Suprapubic skin (tissue), 4 donors: ENCODE measurements at places on chromosomes 2 and 18.

DNA sequence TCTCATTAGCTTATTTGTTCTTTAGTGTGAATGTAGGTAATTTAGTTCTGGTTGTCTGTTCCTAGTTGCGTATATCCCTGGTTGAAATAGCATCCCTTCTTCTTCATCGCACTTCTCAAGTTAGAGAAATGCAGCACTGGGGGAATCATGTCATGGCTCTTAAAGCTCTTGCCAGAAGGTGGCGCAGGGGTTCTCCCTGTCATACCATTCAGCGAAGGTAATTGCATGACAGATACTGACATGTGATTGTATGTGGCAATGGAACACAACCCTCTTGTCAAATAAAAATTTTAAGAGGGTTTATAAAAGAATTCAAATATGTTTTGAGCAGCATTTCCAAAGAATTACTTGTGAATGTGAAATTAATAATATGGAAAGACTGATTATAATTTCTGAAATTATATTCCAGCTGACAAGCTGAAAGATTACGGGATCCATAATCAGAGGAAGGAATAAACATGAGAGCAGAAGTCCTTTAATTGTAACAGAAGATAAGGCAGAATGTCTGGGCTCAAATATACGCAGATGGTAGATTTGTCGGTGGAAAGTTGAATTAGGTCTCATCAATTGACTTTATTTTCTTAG is 411.7 kb downstream of the DSEL start:
- no peak for DNase-seq

- peak; percentile 74 for DNase-seq
Measured at GRCh38 chr2:86052676-86053075, 53.0 kb downstream of the POLR1A start.

DNA sequence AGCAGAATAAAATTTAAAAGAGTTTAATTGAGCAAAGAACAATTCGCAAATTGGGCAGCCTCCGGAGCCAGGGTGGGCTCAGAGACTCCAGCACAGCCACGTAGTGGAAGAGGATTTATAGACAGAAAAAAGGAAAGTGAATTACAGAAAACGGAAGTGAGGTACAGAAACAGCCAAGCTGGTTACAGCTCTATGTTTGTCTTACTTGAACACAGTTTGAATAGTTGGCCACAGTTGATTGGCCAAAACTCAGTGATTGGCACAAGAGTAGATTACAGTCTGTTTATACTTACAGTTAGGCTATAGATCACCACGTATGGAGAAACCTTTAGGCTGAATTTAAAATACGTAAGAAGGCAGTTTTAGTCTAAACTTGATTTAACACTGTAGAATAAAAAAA is 78.8 kb upstream of the NEDD4L start:
- no peak for DNase-seq

DNA sequence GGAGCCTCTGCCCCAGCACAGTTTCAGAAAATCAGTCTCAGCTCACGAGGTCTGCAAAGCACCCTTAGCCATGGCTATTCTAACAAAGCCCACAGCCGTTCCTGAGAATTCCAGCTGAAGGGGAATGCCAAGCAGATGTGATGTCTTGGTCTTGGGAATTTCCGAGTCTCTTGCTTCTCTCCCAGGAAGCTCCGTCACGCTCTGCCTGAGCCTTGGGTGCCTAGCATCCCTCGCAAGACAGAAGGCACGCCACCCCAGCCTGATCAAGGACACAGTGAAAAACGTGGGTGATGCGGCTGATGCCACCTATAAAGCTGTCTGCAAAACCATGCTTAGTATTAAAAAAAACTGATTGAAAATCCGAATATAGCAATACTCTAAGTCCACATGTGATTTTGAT is 254.6 kb downstream of the SH3BP4 start:
- no peak for DNase-seq

DNA sequence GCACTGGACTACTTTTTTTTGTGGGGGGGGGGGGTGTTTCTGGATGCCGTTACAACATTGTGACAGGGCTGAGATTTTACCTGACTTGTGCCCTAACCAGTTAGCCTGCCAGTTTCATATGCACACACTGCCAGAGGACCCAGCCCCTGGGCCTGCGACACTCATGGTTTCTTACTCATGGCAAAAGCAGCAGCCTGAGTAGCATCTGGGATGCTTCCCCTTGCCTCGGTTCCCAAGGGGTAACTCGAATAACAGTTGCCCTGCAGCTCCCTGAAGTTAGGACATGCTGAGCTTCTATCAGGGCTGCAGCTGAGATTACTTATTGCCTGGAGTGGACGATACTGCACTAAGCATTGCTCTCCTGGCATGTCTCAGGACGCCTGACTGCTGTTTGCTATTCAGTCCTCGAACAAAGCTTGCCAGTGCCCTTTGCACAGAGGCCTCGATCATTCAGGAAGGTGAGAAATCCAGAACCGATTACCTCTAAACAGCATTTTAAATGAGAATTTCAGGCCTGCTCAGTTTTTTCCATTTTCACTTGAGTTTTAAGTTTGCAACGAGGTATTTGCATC is 47.9 kb downstream of the TRPM8 start:
- DNase-seq, result no peak
